ENCODE measurements at places on chromosomes 1 and 21. TPM values are rescaled to one million over a fixed set of nuclear protein-coding genes. Genes with fewer than 3 reads are reported as not detected.

Gene MAP3K7CL
- 7.0 TPM for polyA plus RNA-seq

Gene LCE1D
- not detected for polyA plus RNA-seq

- DNase-seq, result no peak
Measured at GRCh38 chr21:44523567-44524413, 16.2 kb downstream of the KRTAP10-1 start.

- DNase-seq, result no peak
Measured at GRCh38 chr1:61131716-61132115, 49.4 kb downstream of the NFIA start.

DNA sequence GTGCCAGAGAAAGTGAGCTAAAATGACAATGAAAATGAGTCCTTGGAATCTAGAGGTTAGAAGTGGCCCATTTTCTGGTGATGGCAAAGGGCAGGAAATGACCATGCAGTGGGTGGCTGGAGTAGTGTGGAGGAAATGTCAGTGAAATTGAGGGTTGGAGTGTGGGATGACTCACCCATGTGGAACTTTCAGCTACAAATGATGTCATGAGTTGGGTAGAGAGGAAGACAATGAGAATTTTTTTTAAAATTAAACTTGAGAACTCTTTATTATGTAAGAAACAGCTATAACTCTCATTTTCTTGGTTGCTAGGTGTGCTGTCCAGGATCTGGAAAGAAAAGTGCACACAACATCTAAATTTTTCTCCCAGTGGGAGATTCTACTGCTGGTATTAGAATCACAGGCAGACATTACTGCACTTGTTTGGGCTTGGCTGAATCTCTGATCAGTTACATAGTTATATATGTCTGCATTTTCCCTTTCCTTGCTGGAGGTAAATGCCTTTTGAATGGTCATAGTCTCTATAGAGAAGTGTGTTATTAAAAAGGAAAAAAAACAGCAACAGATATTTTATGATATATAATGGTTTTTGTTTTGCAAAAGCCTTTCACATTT, 56.8 kb upstream of the GNG12 start:
- no peak for DNase-seq

- DNase-seq, result no peak
Measured at GRCh38 chr1:25821112-25821476, 1.3 kb downstream of the MTFR1L start.

All from renal pelvis (tissue), 12 donors.